HepG2 (cell line): ENCODE measurements at places on chromosomes 6 and 20. TPM values are rescaled to one million over a fixed set of nuclear protein-coding genes. Genes with fewer than 3 reads are reported as not detected.

Gene FOXC1
- total RNA-seq = 0.46 and 0.55 TPM in 2 replicates

Gene EIF2S2
- 213 and 316 TPM in 2 replicates for total RNA-seq

Gene C6orf52
- 0.53 and 0.66 TPM in 2 replicates for total RNA-seq

Gene ZSCAN23
- 0.91 and 1.2 TPM in 2 replicates for total RNA-seq

Gene RNF39
- total RNA-seq = 0.13 TPM in 2 replicates

DNA sequence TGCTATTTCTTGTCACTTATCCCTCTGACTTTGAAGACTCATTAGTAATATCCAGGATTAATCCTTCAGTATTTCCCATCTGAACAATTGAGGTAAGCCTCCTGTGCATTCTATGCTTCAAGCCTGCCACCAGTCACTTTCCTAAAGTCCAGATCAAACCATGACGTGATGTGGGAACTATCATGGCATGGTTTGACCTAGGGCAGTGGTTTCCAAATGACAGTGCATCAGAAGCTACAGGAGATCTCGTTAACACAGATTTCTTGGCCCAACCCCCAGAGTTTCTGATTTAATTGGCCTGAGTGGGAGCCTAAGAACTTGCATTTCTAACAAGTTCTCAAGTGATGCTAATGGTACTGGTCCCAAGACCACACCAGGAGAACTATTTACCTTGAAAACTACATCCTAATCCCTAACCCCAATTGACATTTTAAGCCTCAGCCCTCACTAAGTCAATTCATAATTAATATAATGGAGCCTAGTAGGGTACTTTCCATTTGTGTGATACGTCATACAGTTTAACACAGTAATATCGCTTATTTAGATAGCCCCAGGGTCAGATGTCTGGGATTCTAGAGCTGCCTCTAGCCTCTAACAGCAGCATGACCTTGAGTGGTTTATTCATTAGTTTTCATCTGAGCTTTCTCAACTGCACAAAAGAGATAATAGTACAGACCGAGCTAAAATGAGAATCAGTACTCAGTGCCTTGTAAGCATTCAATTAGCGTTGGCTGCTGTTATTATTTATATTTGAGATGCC lies 907.6 kb downstream of the TFAP2A start:
- no peak for DNase-seq

DNA sequence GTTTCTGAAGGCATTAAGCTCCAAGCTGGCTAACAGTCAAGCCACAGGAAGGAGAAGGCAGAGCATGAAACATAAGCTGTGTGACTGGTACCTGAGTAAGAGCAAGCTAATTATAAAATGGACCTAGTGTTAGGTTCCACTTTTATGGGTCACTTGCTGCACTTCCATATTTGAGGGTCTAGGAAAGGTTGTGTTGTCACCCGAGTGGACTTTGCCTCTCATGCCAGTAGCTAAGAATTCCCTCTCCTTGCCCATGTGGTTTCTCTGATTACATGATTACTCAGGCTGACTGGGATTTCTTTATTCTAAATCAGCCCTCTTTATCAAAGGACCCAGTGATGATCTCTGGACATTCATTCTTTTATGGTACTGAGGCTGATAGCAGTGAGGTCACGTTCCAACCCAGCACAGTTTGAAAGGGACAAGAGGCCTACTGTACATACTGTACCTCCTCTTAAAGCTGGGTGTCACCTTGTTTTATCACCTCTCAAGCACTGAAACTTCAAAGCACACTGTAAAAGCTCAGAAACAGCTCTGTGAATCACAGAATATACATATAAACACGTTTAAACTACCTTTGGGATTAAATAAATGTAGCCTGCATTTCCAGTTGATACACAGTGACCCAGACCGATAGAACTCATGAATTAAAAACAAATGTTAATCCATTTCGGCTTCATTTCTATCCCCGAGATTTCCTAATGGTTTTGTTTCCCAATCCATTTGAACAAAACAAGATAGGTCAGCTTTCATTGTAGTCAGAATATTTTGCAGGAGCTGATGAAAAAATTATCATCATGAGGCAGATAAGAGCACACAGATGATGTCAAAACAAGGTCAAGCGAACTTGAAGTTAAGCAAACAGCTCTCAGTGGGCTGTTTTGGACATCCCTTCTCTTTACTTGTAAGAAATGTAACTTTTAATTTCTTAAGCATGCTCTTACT lies 96.5 kb downstream of the ALDH8A1 start:
- peak; percentile 69 for DNase-seq

- DNase-seq = no peak
These were observed 8.4 kb downstream of the LOC128125822 start for GRCh38 chr6:63580704-63580961.

DNA sequence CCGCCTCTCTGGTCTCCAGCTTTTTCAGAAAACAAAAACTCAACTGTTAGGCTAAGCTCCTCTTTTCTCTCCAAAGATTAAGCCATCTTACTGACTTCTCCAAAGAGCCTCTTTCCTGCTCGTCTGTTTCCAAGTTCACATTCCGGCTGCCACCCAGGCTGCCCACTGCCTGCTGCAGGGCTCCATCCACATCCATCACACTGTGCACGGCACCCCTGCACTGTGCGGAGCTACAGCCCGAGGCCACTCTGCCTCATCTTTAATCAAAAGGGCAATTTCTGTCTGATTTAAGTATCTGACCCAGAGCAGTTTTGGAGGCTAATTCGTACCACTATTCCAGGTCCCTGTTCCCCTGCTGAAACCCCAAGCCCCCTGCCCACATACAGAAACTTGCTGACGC lies 141.6 kb upstream of the ARMC2 start:
- DNase-seq = no peak

Gene HLA-DPB1
- total RNA-seq = not detected in 2 replicates

DNA sequence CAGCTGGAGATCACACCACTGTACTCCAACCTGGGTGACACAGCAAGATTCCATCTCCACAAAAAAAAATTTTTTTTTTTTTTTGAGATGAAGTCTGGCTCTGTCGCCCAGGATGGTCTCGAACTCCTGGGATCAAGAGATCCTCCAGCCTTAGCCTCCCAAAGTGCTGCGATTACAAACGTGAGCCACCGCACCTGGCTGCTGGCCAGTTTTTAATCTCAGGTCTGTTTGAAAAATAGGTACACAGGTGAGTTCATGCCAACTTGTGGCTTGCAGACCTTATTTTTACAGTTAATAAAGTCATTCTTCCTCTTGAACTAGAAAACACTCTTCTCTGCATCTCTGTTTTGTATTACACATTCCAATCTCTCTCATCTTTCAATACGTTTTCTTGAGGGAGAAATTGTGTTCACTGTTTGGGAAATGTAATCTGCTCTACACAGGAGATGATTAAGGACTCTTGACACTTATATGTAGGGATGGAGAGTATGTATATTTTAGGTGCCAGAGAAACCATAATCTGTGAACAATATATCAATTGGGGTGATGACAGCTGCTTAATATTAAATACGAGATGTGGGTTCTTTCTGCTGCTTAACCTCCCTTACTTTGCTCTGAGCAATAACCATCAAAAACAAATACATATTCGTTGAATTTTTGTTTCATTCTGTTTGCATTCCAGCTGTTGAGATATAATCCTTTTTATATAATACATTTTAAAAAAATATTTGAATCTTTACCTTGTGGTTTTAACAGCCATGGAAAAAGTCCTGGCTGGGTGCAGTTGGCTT lies 17.7 kb upstream of the RIPOR3 start:
- DNase-seq = no peak

Gene TBP
- total RNA-seq = 21.7 and 25.9 TPM in 2 replicates

Gene HLA-DRA
- total RNA-seq = not detected in 2 replicates

DNA sequence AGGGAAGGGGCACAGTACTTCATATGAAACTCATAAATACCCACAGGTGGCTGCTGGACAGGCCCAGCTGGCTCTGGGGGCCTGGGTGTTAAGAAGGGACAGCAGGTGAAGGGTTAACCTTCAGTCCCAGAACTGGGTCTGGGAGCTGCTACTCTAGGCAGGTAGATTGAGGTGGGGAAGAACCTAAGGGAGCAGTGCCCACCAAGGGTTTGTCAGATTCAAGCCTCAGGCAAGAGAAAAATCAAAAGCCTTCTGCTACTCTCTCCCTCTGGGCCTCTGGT lies 5.6 kb downstream of the RPL10A start:
- no peak for DNase-seq

DNA sequence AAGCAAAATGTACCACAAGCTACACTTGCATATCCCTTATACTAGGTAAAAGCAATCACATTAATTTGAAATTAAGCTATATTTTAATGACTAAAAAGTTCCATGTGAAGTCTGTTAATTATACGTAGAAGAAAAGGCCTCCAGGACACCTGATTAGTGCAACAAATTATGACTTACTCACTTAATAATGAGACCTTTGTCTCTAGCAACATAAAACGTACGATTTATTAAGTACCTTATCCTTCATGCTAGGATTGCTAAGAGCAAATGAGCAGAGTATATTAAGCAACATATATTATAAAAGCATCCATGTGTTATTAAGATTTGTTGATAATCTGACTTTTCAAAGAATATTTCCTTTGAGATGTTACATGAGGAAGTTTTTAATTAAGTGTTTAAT lies 2.5 kb downstream of the BMP5 start:
- no peak for DNase-seq

GRCh38 chr6:39200498-39201020 lies 28.7 kb downstream of the KCNK5 start:
- DNase-seq = no peak

Gene PLCB4
- not detected in 2 replicates for total RNA-seq

Gene POM121L2
- total RNA-seq = not detected in 2 replicates

- DNase-seq = no peak
These were observed 350.6 kb upstream of the PLCB4 start for GRCh38 chr20:8718279-8718678.

- no peak for DNase-seq
These were observed 36.2 kb upstream of the ANGPT4 start for GRCh38 chr20:952196-952795.

Gene CD93
- total RNA-seq = not detected in 2 replicates

Gene BANF2
- 0.35 TPM in 1 of 2 replicates, not detected in the other for total RNA-seq

GRCh38 chr6:84892671-84893070 lies 128.3 kb upstream of the TBX18 start:
- no peak for DNase-seq

Gene INSM1
- not detected in 2 replicates for total RNA-seq

- DNase-seq = no peak
These were observed 69.5 kb upstream of the MAP3K7 start for GRCh38 chr6:90656325-90656724.

Gene CYP39A1
- not detected in 2 replicates for total RNA-seq

GRCh38 chr6:128807577-128807976 lies 75.4 kb upstream of the LAMA2 start:
- peak; percentile 16 for DNase-seq

DNA sequence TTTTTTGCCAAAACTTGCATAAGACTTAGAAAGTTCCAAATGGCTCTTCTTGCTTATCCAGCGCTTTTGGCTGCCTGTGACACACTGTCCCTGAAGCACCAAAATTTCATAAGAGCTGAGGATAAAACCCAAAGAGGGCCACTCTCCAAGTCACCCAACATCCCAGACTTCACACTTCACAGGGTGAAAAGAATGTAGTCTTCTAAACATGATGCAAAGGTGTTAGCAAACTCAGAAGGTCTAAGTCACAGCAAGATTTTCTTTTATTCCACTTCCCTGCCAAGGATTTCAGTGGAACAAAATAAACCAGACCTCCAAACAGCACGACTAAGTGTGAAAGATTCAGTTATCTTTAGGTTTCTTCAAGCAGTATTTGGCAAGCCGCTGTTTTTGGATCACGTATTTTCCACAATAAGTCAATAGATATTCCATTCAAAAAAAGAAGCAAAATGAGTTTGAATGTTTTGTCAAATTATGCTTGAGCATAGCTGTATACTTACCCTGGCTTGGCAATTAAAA lies 44.6 kb upstream of the CD93 start:
- no peak for DNase-seq

Gene ITPR3
- 3.4 and 3.8 TPM in 2 replicates for total RNA-seq

DNA sequence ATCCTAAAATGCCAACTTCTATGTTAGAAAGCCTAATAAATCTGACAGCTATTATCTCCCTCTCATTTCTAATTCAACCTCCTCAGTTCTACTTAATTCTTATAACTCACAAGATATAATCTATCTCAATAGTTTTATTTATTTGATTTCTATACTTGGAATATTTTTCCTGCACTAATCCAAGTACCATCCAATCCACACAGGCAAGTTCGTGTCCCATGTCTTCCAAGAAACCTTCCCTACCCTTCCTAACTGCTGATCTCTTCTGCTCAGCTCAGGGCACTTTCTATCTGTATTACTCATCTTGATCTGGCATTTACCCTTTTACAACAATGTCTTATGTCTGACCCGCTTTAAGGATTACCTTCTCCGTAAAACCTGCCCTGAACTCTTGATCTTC lies 18.2 kb downstream of the NCOA5 start:
- DNase-seq = no peak

GRCh38 chr6:32529697-32530430 lies at the start of gene HLA-DRB5:
Gene HLA-DRB5, minus strand, starts transcription at chr6:32530287. Its CDS starts 63 bp downstream, at chr6:32530224.
- DNase-seq = no peak

- no peak for DNase-seq
These were observed 242.9 kb downstream of the NRN1 start for GRCh38 chr6:5763871-5764270.

DNA sequence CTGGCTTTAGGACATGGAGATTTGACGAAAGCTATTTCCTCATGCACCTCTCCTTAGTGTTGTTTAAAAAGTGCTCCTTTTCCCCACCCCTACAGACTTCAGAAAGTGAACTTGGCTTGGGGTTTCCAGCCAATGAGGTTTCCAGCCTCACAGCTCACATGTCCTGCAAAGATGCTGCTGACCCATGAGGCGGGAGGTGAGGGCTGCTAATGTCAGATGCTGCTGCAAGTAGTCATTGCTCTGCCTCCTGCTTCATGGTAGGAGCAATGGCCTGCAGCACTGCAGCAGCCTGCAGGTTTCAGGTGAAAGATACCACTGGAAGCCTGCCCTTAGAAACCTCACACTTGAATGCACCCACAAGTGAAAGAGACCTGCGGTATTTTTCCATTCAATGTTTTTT lies 112.8 kb downstream of the LAMP5 start:
- no peak for DNase-seq

- DNase-seq = no peak
These were observed 399.8 kb downstream of the BTBD9 start for GRCh38 chr6:38239719-38240451.

Gene CLPSL2
- total RNA-seq = not detected in 2 replicates
